ENCODE measurements at places on chromosomes 12 and 14.

- DNase-seq: no peak
Measured at GRCh38 chr14:54591461-54591860, 24.5 kb downstream of the SAMD4A start.

DNA sequence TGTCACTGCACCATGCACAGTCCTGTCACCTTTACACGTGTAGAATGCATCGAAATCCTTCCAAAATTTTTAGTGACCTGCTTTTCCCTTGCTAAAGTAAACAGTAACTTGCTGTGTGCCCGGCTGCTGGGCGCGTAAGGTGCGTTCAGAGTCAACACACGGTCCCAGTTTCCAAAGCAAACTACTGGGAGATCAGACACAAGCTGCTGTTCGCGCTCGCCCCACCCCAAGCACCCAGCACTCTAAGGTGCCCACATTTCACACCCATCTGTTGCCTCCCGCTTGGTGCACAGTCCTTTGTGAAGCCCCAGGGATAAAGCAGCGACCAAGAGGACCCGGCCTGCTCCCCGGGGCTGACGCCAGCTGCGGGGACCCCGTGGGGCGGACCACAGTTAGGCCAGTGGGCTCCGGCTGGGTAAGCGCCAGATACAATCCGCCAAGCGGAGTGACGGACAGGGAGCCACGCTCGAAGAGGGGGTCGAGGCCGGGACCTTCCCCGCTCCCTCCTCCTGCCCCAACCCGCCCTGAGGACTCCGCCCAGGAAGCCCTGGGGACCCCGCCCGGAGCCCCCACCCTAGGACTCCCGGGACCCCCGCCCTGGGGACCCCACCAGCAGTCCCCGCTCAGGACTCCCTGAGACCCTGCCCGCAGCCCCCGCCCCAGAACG lies 633 bp downstream of the STX2 start:
- DNase-seq: no peak

DNA sequence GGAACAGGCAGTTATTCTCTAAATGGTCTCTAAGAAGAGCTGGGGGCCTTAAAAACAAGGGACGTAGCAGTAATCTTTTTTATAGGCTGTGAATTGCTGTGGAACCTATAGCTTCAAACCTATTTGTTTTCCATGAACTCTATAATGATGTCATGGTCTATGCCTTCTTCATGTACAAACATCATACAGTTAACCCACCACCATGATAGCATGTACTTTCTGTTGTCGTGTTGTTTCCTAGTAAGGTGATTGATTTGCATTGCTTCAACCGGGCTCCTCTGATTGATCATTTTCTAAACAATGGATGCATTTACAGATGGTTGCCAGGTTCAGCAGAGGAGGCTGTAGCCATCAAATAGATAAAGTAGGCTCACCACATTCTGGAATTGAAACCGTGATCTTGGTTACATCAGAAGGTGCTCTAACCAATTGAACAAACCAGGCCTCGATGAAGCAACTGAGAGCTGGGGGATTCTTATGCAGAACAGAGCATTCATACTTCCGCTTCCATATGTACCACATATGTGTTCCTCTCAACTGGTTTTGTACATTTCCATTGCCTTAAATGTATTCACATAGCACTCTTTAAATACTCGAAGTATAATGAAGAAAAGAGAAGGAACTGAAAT lies 25.6 kb upstream of the PCNX1 start:
- DNase-seq: no peak

DNA sequence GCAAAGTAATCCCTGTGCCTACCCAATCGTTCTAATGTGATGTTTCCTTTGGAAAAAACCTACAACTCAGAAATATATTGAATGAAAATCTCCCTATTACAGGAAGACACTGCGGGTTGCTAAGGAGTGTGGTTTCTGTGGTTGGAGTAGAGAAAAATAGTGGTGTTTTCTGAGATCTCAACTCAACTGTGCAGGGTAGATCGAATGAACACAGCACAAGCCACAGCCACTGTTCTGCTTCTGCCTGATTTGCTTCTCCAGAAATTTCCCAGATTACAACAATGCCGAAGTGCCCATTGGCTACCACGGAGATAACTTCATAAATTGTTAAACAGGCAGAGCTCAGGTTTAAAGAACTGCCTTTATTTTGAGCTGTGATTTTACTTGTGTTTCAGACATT lies 480.4 kb downstream of the DIO2 start:
- no peak for DNase-seq

- DNase-seq: no peak
Measured at GRCh38 chr12:88419794-88420193, 160.5 kb downstream of the KITLG start.

DNA sequence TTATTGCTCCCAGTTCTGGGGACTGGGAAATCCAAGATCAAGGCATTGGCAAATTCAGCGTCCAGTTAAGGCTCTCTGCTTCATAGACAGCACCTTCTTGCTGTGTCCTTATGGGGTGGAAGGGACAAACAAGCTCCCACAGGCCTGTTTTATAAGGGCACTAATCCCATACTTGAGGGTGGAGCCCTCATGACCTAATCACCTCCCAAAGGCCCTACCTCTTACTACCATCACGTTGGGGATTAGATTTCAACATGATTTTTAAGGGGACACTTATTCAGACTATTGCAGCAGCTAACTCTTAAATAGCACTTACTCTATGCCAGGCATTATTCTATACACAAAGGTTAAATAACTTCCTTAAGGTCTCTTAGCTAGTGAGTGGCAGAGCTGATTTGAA lies 17.3 kb downstream of the TOGARAM1 start:
- no peak for DNase-seq

- no peak for DNase-seq
Measured at GRCh38 chr12:94674835-94675234, 24.5 kb upstream of the TMCC3 start.

- no peak for DNase-seq
Measured at GRCh38 chr14:63603749-63604277, 37.9 kb downstream of the WDR89 start.

GRCh38 chr14:99234961-99235571 lies 36.9 kb downstream of the BCL11B start:
- DNase-seq: no peak

GRCh38 chr12:73225941-73226340 lies 953.8 kb downstream of the TRHDE start:
- no peak for DNase-seq

GRCh38 chr12:123149088-123149487 lies 1.8 kb downstream of the PITPNM2 start:
- DNase-seq: no peak

- no peak for DNase-seq
Measured at GRCh38 chr12:68953536-68953935, 20.6 kb upstream of the CPM start.

- no peak for DNase-seq
Measured at GRCh38 chr14:77144412-77145115, 3.0 kb upstream of the ZDHHC22 start.

DNA sequence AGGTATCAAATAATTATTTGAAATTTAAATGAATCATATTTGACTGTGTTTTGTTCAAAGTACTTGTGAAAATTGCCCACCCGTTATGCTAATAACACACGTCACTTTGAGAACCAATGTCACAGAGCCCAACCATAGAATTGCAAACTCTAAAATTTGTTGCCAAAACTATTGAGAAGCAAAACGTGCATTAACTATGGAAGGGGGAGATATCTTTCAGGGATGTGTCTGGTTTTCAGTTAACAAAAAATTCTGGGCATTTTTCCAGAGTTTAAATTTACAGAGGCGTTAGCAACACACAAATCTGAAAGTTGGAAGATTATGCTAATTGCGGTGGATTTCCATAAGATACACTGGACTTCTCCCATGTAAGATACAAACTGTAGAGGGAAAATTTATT lies 371.8 kb upstream of the E2F7 start:
- no peak for DNase-seq

Measured in cortex of kidney (tissue), 1 donor.